Stimulated activated CD4-positive, alpha-beta T cell treated with anti-CD3 and anti-CD28 coated beads, Interleukin-1b, Interleukin-23, amount 100 ng/mL, for 1 hour (primary cell): ENCODE measurements at places on chromosomes 4 and X.

- no peak for DNase-seq
These were observed 125.3 kb upstream of the RAI2 start for GRCh38 chrX:17986440-17986839.

GRCh38 chrX:110563282-110563681, 204.6 kb downstream of the RTL9 start:
- no peak for DNase-seq

- no peak for DNase-seq
These were observed 213.7 kb downstream of the TEX13C start for GRCh38 chrX:125533352-125533751.

GRCh38 chr4:72900952-72901351, 168.6 kb downstream of the COX18 start:
- DNase-seq: no peak

DNA sequence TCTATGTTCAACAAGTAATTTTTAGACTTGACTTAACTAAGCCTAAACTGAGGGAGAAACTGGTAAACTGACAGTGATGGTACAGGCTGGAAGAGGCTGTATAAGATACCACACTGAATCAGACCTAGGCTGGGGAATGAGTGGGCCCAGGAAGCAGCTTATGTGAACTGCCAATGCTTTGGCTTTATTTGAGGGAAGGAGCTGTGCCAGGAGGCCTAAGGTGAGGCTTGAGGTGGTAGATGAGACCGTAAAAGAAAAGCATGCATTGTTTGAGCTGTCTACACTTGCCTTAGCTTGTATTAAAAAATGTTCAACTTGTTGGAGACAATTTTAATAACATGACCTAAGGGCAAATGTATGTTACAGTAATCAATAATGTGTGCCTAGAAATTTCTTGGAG, 96.2 kb downstream of the RS1 start:
- DNase-seq: no peak

GRCh38 chr4:16707874-16708273, 190.6 kb downstream of the LDB2 start:
- no peak for DNase-seq

GRCh38 chr4:183347146-183347545, 24.9 kb upstream of the CLDN24 start:
- no peak for DNase-seq

DNA sequence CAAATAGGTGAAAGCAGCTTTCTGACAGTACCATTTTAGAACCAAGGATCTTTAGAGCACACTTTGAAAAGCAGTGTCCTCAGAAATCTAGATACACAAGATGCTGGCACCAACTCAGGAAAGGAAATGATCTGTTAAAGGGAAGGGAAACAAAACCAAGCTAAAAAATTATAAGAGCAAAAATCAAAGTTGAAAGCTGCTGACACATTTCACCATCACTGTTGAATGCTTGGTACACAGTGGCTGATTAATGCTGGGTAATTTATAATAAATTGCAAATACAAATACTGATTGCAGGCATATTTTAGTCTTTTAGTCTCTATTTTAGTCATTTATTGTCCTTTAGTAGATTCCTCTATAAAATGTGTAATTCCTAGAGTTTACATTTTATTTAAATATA, 1540.1 kb upstream of the PCDH10 start:
- DNase-seq: no peak

DNA sequence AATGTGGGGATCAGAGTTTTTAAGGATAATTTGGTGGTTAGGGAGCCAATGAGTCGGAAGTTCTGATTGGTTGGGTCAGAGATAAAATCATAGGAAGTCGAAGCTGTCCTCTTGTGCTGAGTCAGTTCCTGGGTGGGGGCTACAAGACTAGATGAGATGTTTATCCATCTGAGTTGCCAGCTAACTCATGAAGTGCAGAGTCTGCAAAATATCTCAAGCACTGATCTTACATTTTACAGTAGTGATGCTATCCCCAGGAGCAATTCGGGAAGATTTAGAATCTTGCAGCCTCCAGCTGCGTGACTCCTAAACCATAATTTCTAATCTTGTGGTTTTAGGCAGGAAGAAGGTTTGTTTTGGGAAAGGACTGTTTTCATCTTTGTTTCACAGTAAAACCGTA, 565.8 kb upstream of the SPANXN1 start:
- no peak for DNase-seq
